IMR-90 (cell line): ENCODE measurements at places on chromosomes 4 and X. TPM values are rescaled to one million over a fixed set of nuclear protein-coding genes. Genes with fewer than 3 reads are reported as not detected.

DNA sequence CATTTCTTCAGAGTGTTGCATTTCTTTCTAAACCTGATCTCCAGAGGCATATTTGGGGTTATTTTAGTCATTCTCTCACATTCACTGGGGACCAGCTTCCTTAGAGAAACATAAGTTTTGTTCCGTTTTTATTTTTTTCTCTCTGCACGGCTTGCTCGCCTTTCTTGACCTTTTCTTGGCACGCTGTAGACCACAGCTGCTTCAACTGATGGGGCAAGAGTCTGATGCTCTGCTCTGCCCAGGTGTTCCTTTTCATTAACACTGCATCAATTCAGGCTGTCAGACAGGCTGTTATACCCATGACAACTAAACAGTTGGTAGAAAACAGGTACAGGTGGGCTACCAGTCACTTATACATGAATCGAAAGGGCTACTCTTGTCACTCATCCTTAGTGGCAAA, 682.2 kb upstream of the DIAPH2 start:
- H3K4me1 ChIP-seq, result no peaks in the 10 kb centered on the region
- H3K4me3 ChIP-seq, result no peak overlapping the region
- H3K27me3 ChIP-seq, result no peaks in the 10 kb centered on the region
- no peaks in the 10 kb centered on the region for H3K36me3 ChIP-seq

GRCh38 chr4:40749717-40750460, at the start of gene NSUN7:
Gene NSUN7 (plus strand): TSS chr4:40749955. CDS start chr4:40750694, 739 bp downstream.
- H3K4me3 ChIP-seq, result peak within 1 kb of the TSS; percentile 30
- H3K36me3 ChIP-seq, result no peaks in the 10 kb centered on the region
- H3K4me1 ChIP-seq, result no peaks in the 10 kb centered on the region
- DNase-seq, result no peak
- no peak within 1 kb of the TSS for H3K27ac ChIP-seq

Gene EREG
- 0.36 and 1.1 TPM in 2 replicates for total RNA-seq

Gene NLRP2B
- total RNA-seq, result not detected in 2 replicates

DNA sequence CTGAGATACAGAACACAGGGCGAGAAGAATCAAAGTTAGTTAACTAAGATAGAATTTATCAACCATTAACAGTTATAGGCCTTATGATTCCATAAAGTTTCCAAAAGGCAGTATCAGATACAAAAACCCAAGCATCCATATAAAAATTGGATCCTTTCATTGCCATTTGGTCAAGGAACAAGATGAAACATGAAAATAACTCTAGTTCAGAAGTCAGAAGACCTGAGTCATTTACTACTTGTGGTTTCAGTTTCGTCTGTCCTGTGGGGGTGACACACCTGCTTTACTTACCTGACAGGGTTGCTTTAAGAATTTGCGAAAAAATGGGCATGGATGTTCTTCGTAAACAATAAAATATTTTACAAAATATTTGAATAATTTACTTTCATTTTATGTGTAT, 130.8 kb downstream of the ANAPC10 start:
- no peak for DNase-seq
- no peak overlapping the region for H3K27ac ChIP-seq
- no peaks in the 10 kb centered on the region for H3K27me3 ChIP-seq
- H3K36me3 ChIP-seq, result no peaks in the 10 kb centered on the region

GRCh38 chr4:156734965-156735895, 236.4 kb downstream of the PDGFC start:
- peaks cover 8% of the 10 kb centered on the region for H3K4me1 ChIP-seq
- H3K4me3 ChIP-seq, result no peak overlapping the region
- peak overlapping the region; percentile 32; the same call in 1 of the 2 replicates for H3K27ac ChIP-seq
- H3K36me3 ChIP-seq, result no peaks in the 10 kb centered on the region
- peak; percentile 49 for DNase-seq
